ENCODE measurements at places on chromosomes 1 and 21.

DNA sequence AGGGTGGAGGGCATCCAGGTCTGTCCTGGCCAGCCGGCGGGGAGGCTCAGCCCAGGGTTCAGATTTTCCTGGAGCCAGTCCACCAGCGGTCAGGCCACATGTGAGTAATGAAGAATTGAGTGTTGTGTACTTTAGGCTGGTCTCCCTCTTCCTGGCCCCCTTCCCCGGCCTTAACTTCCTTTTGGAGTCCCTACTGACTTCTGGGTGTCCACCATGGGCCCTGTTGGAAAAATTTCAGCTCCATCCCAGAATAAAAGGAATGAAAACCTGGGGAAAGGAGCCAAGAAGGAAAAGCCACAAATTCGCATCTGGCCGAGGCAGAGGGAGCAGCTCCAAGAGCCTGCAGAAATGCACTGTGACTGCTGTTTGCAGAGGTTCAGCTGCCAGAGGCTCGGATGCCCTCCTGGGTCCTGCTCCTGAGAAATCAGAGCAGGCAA is 35.5 kb upstream of the HHAT start:
- peak; percentile 76 for DNase-seq

DNA sequence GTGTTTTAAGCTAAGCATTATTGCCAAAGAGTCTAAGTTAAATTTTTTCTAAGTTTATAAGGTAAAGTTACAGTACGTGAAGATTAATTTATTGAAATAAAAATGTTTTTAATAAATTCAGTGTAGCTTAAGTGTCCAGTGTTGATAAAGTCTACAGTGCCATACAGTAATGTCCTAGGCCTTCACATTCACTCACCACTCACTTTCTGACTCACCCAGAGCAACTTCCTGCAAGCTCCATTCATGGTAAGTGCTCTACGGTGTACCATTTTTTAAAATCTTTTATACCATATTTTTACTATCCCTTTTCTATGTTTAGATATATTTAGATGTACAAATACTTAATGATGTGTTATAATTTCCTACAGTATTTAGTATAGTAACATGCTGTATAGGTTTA is 173.2 kb downstream of the CACNA1E start:
- DNase-seq = no peak

- DNase-seq = no peak
These were observed 10.8 kb downstream of the HMGB4 start for GRCh38 chr1:33874636-33875035.

DNA sequence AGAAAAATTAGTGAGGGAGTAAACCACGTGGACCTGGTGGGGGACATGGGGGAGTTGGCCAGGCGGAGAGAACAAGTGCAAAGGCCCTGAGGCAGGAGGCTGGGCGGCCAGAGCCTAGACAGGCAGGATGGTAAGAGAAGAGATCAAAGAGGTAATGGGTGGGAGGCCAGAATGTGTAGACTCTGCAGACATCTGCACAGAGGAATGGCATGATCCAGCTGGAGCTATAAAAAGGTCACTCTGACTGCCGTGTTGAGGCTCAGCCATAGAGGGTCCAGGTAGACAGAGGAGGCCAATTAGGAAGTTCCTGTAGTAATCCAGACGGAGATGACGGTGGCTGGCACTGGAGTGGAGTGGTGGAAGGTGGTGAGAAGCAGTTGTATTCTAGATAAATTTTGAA is 3.6 kb downstream of the H6PD start:
- no peak for DNase-seq

GRCh38 chr1:20710469-20711284 is 7.1 kb downstream of the KIF17 start:
- DNase-seq = no peak

GRCh38 chr1:56390232-56390867 is 189.0 kb downstream of the PLPP3 start:
- no peak for DNase-seq

DNA sequence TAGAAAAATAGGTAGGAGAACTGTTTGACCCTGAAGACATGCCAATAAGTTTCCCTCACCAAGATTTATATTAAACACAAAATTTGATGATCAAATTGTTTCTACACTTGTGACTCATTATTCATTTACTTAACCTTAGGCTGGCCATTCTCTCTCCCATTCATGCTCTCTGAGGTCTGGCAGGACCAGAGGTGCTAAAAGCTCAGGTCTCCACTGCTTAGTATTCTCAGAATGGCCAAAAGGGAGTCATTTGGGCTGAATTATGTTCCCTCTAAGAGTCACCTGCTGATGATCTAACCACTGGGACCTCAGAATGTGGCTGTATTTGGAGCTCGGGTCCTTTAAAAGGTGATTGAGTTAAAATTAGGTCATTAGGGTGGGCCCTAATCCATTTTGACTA is 47.1 kb upstream of the ATP1B1 start:
- no peak for DNase-seq

- peak; percentile 28 for DNase-seq
These were observed 64.0 kb upstream of the KIF1B start for GRCh38 chr1:10146391-10146790.

- DNase-seq = no peak
These were observed 48.5 kb upstream of the OSBPL9 start for GRCh38 chr1:51568231-51568935.

DNA sequence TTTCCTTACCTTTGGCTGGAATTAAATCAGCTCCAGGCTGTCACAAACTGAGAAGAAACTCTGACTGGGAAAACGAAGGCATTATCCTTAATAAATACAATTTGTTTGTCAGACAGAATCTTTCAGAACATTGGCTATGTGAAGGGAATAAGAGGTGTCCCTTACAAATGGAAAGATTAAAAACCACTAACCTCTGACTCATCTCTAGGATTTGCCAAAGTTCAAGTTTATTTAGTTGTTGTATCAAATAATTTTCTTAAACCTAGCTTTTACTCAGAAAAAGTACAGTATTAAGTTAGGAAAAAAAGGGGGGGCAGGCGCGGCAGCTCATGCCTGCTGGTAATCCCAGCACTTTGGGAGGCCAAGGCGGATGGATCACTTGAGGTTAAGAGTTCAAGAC is 15.7 kb downstream of the SERTAD4 start:
- DNase-seq = no peak

DNA sequence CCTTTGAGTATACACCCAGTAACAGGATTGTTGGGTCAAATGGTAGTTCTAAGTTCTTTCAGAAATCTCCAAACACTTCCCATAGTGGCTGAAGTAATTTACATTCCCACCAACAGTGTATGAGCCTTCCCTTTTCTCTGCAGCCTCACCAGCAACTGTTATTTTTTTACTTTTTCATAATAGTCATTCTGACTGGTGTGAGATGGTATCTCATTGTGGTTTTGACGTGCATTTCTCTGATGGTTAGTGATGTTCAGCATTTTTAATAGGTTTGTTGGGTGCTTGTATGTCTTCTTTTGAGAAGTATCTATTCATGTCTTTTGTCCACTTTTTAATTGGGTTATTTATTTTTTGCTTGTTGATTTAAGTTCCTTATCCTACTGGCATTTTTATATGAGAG is 26.4 kb upstream of the LAMC1 start:
- peak; percentile 43 for DNase-seq

DNA sequence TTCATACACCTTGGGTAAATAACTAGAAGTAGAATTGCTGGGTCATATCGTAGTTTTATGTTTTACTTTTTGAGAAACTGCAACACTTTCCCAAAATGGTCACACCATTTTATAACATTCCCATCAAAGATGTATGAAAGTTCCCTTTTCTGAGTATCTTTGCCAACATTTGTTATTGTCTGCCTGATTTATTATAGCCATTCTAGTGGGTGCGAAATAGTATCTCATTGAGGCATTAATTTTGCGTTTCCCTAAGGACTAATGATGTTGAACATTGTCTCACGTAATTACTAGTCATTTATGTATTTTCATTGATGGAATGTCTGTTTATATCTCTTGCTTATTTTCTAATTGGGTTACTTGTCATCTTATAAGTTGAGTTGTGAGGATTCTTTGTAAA is 3.4 kb downstream of the PRKAA2 start:
- DNase-seq = no peak

GRCh38 chr1:161787355-161787754 is 21.2 kb downstream of the ATF6 start:
- no peak for DNase-seq

DNA sequence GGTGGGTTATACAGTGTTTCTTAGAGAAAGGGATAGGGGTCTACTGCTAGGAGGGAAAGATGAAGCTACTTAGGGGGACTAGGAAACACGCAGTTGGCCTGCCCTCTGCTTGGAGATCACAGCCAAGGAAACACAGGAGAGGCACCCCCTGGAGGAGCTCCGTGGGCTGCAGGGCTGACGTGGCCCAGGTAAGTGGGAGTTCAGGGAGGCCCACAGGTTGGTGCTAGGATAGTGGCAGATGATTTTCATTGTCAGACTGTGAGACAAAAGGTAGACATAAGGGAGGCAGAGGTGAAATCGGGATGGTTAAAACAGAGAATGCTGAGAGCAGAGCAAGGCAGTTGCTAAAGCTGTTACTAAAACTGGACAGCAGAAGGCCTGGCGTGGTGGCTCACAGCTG is 463.0 kb downstream of the DSCAM start:
- DNase-seq = no peak

DNA sequence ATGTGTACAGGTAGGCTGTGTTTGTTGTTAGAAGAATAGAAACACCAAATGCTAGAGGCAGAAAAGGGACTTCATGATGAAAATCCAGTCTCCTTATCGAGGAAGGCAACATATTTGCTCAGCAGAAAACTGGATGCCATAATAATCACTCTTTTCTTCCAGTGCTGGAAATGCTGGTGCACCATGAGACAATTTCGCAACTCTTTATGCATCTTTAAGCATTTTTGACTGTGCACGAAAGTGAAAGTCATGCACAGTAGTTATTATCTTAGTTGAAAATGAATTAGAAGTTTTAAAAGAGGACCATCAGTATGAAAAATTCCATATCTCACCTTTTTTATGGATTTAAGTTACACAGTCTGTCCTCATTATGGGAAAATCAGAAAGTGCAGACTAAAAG is 29.1 kb downstream of the SMYD2 start:
- DNase-seq = no peak

DNA sequence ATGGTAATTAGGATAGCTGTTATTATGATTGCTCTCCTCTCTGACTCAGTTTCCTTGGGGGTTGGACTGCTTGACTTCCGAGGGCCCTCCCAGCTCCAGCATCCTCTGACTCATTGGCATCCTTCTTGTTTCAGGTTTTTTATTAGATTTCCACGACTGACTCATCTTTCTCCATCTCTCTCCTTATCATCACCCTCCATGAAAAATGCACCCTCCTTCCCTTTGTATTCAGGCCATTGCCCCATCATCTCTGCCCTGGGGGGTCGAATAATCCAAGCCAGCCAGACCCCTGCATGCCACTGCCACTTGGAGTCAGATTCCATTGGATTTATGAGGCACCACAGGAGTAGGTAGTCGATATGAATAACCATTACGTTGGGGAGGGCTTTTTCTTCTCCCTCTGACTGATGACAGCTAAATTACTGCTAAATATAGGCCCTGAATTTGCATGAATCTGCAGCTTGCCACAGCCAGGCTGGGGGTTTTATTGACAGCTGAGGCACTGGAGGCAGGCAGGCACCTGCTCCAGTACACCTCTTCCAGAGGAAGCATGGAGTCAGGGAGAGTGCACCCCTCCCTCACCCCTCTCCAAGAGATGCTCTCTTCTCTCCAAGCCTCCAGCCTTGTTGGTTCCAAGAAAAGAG is 91.7 kb downstream of the C1orf94 start:
- peak; percentile 53 for DNase-seq

- no peak for DNase-seq
These were observed 16.6 kb upstream of the LRRC3 start for GRCh38 chr21:44438531-44439210.

Measured in EL (cell line).